ENCODE measurements at places on chromosomes 3 and 15.

GRCh38 chr3:66255865-66256264, 35.1 kb downstream of the SLC25A26 start:
- no peak for DNase-seq

DNA sequence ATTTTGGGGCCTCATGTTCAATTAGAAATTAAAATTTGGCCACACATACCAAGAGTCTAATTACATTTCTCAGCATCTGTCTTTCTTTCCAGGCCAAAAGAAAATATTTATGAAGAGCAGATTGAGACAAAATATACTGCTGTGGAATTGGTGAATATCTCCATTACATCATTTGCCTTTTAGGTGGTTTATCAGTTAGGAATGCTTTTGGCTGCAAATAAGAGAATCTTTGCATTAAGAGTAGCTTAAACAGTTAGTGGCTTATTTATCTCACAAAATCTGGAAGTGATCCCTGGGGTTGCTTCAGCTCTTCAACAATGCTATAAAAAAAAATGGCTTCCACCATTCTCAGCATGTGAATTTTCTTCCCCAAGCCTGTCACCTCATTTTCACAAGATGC, 308.7 kb downstream of the MAGI1 start:
- DNase-seq, result no peak

- DNase-seq, result no peak
Measured at GRCh38 chr3:129417326-129417725, 11.1 kb downstream of the EFCAB12 start.

GRCh38 chr15:66651913-66652642, 50.0 kb upstream of the SMAD6 start:
- no peak for DNase-seq

GRCh38 chr3:29463304-29463703, 182.4 kb downstream of the RBMS3 start:
- DNase-seq, result no peak

DNA sequence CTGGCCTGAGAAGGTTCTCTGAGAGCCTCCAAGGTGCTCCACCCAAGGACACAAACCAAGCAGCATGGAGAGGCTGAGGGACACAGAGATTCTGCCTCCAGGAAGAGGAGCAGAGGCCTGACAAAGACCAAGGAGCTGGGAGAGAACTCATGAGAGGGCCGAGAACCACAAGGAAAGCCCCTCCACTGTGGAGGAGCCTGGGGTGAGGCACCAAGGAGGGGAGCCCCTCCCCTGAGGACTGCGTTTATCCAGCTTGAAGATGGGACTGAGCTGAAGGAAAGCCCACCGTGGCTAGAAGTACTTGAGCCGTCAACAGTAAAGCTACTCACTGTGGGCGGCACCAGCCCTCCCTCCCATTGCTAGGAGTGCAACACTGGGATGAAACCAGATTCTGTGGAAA, 63.1 kb upstream of the MEF2A start:
- DNase-seq, result no peak

GRCh38 chr15:29452881-29453731, 183.5 kb upstream of the NSMCE3 start:
- DNase-seq, result no peak

GRCh38 chr3:16415911-16416476, 97.5 kb downstream of the RFTN1 start:
- DNase-seq, result no peak

- no peak for DNase-seq
Measured at GRCh38 chr3:12719541-12719940, 39.5 kb downstream of the TMEM40 start.
